ENCODE measurements at places on chromosomes 6 and 20. TPM values are rescaled to one million over a fixed set of nuclear protein-coding genes. Genes with fewer than 3 reads are reported as not detected.

DNA sequence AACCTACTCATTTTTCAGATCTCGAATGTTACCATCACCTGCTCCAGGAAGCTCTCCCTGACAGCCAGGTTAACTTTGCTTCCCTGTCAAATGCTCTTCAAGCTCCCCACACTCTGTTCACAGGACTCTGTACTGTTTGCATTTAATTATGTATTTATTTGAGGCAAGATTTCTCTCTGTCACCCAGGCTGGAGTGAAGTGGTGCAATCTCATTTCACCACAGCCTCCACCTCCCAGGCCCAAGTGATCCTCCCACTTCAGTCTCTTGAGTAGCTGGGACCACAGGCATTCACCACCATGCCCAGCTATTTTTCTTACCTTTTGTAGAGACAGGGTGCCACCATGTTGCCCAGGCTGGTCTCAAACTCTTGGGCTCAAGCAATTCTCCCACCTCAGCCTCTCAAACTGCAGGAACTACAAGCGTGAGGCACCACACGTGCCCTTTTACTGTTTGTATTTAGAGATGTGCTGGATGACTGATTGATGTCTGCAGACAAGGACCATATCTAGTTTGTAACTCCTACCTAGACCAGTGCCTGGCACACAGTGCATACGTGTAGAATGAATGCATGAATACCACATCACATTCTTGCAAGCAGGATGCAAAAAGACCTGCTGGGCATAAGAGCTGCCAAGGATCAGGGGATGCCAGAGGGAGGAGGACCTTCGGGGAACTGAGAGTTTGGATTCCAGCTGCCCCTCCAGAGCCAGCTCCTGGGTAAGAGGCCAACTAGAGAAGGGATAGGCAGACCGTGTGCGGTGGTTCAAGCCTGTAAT is 15.6 kb upstream of the CBFA2T2 start:
- DNase-seq, result no peak

The HSPA1B gene
- total RNA-seq, result 215 TPM

- no peak for DNase-seq
Measured at GRCh38 chr20:7361931-7362330, 578.3 kb downstream of the HAO1 start.

The DLGAP4 gene
- total RNA-seq, result 46.3 TPM

DNA sequence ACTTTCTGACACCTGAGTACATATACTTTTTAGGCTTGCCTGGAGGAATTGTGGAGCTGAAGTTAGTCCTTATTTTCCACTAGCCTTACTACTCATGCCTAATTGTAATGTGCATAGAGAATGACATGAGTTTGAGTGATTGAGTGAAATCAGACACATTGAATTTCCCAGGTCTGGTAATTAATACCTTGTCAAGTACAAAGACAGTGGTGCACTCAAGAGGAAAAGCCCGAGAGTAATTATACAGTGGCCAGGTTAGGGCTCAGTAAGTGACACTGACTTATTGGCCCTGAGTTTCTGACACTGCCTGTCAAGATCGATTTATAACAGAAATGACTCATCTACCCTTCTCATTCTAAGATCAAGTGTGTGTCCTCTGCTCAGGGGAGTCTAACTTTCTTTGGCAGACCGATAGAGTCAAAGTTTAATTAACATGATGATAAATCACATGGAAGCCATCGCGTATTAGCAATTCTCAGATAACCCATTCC is 288.3 kb downstream of the TPBG start:
- no peak for DNase-seq

DNA sequence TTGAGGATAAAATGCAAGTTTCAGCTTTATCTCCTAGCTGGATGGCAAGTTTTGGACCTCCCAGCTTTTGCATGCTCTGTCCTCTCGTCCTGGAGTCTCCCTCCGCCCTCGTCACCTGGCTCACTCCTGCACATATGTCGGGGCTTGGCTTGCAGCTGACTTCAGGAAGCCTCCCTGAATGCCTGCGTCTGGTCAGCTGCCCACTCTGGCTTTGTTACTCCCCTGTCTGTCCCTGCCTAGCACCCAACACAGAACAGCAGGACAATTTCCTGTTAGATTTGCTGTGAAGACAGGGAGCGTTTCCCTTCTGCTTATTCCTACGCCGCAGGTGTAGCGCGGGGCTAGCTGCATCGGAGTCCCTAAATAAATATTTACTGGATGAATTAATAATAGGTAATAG is 5.4 kb downstream of the JPH2 start:
- DNase-seq, result no peak

DNA sequence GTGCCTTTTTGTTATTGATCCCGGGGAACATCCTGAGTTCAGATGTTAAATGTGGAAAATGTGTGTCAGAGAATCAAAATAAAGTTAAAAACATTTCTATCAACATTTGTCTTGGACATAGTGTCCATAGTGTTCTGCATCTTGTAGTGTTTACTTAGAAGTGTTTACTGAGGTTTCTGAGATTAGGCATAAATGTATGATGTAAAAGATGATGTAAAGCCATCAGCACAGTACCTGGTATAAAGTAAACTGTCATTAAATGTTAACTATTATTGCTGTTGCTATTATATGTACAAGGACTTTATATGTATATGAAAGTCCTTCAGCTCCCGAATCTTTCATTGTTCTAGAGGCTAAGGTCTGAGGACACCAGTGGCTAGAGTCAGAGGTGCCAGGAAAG is 28.2 kb upstream of the VEGFA start:
- no peak for DNase-seq

GRCh38 chr20:44038681-44039123 is 124.0 kb downstream of the TOX2 start:
- DNase-seq, result no peak

Data from Right ventricle myocardium inferior (tissue), 1 donor.